ENCODE measurements at places on chromosomes 11 and 22.

- no peak for DNase-seq
These were observed 266.2 kb upstream of the PLET1 start for GRCh38 chr11:112526699-112527416.

GRCh38 chr11:101126551-101127196 lies 2.9 kb downstream of the PGR start:
- DNase-seq = no peak

GRCh38 chr11:70183483-70184176 lies 19.5 kb upstream of the FADD start:
- DNase-seq = no peak

GRCh38 chr11:61545341-61545740 lies 35.5 kb downstream of the SYT7 start:
- no peak for DNase-seq

DNA sequence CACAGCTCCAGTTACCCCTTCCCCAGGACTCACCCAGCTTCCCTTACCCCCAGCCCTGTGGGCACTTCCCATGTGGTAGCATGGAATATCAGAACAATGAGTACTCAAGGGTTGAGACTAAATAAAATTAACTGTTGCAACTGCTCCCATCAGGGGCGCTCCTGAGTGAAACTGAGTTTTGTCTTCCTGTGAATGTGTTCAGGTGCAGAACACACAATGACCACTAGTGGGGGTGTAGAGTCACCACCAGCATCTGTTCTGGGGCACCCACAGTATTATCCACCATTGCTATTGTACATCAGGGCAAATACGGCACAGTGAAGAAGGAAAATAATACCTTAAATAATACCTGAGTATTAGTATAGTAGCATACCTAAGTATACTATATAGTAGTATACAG lies 689.7 kb downstream of the TBC1D22A start:
- DNase-seq = peak; percentile 17

DNA sequence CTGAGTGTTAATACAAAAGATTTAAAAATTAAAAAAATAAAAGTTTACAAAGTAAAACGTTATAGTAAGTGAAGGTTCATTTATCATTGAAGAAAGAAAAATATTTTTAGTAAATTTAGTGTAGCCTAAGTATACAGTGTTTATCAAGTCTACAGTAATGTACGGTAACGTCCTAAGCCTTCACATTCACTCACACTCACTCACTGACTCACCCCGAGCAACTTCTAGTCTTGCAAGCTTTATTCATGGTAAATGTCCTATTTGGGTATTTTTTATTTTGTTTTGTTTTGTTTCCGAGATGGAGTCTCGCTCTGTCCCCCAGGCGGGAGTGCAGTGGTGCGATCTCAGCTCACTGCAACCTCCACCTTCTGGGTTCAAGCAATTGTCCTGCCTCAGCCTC lies 8.8 kb downstream of the CASTOR1 start:
- DNase-seq = no peak

DNA sequence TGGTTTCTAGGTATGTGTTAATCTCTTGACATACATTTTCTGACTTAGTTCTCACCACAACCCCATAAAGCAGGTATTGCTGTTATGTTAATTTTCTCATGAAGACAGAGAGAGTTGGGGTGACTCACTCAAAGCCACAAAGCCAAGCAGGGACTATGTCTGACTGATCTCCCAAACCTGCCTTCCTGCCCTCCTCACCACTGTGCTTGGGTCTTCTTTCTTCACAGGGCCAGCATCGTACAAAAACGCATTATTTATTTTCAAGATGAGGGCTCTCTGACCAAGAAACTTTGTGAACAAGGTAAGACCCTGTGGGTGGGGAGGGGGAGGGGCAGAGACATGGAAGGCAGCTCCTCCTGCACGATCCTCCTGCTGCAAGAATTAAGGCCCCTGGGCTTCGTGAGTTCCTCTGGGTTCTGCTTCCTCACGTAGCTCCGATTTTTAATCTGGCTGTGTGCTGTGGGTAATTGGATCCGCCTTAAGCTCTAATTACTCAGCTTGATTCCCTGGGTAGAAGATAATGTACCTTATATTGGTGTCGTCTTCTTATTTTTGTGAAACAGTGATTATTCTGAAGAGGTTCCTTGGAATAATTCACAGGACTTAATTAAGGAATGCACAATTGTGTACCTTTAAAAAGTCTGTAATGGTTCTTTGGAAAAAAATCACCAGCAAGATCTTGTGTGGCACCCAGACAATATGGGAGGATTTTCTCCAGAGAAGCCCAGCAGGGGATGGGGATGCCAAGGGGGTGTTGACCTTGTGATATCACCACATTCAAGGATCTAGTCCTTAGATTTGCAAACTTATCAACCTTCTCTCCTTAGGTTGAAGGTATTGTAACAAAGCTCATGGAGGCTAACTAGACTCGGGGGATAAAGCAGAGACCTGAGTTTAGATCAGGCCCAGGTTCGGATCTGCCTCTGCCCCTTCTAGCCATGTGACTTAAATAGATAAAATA lies 112.9 kb downstream of the SPON1 start:
- DNase-seq = no peak

DNA sequence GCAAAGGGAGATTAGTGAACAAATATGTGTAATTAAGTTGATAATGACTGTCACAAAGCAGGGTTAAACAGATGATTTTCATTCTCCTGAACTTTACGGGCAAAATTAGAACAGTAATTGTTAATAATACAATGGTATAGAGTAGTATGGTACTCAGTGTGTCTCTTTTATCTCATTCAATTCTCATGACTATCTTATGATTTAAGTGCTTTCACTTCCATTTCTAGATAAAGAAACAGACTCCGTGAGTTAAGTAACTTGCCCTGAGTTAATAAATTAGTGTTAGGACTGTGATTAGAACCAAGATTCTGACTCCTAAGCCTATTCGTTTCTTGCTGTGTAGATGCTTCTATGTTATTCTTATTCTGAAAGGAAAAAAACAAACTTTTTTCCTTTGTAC lies 22.0 kb downstream of the PIH1D2 start:
- DNase-seq = no peak

GRCh38 chr11:125935056-125935455 lies 10.8 kb upstream of the VSIG10L2 start:
- no peak for DNase-seq

DNA sequence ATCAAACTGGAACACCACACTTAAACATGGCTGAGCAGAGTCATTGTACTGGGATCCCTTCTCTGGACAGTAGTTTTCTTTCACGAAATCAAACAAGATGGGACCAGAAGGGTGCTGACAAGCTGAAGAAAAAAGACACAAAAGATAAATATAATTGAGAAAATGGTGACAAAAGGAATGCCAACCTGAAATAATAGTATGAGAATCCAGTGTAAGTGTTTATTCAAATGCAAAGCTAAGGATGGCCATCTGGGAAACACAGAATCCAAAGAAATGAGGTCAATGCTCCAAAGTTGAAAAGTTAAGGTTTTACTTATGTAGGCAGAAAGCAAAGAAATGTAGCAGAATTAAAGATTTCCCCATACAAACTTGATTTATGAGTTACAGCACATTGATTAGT lies 5.3 kb upstream of the OR52E5 start:
- DNase-seq = no peak

DNA sequence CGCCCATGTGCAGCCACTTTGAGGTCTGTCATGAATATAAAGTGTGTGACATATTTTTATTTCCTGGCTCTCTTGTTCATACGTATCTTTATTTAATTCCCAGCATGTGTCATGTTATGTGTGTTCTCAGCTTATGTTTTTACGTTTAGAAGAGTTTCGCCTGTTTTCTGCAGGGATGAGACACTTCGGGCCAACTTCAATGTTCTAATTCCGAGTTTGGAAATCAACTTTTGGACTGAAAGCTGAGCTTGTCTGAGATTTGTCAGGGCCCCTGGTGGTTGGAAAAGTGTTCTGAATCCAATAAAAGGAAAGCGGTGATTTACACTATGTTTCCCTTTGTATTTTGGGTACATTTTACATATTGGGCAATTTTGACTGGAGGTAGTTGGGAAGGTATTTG lies 810.7 kb downstream of the TBC1D22A start:
- DNase-seq = no peak

- DNase-seq = peak; percentile 84
These were observed at the start of gene CYB5R3 for GRCh38 chr22:42649246-42650099. Gene CYB5R3 (minus strand): TSS chr22:42649392. CDS start chr22:42649315, 77 bp downstream.

GRCh38 chr22:33300165-33300564 lies 242.0 kb upstream of the SYN3 start:
- no peak for DNase-seq

GRCh38 chr22:19756288-19757128 lies 4.1 kb upstream of the TBX1 start:
- DNase-seq = peak; percentile 45

- DNase-seq = no peak
These were observed 402.5 kb downstream of the TMEM135 start for GRCh38 chr11:87440076-87440770.

DNA sequence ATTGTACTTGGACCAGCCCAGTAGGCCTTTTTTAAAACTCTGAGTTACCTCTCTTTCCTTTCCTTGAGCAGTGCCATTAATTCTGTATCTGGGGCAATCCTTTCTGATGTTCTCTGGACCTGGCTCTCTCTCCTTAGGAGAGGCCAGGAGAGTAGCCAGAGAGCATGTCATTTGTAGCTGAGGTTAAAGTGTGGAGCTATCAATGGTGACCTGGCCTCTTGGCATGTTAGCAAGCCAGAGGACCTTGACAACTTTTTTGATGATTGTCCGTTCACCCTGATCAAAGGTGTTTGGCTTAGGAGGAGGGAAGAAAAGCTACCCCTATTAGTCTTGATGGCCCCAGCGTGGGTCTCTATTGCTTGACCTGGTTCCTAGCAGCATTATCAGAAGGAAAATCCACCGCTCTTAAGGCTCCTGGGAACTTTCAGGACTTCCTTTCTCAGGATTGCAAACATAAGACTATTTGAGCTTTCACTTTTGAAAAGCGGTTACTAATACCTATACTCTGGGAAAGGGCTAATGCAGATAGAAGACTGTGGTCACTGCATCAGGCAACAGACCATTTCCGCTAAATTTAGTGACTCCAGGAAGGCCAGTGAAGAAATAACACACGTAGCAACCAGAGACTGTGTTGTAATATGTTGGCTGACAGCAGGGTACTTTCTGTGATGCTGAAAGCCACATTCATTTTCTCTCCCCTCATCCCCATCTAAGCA lies 18.2 kb downstream of the LIMK2 start:
- DNase-seq = no peak

DNA sequence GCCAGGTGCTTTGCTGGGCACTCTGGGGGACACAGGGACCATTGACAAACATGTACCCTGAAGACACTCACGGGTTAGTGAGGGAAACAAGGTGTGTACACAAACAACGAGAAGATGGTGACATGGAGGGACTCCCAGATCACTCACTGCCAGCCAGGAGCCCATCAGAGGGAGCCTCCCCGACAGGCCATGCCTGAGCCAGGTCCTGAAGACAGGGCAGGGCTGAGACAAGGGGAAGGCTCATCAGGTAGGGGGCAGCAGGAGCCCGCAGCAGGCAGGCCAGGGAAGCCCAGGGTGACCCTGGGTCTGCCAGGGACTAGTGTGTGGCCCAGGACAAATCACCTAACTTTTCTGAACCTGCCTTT lies 127.9 kb downstream of the BUD13 start:
- no peak for DNase-seq

DNA sequence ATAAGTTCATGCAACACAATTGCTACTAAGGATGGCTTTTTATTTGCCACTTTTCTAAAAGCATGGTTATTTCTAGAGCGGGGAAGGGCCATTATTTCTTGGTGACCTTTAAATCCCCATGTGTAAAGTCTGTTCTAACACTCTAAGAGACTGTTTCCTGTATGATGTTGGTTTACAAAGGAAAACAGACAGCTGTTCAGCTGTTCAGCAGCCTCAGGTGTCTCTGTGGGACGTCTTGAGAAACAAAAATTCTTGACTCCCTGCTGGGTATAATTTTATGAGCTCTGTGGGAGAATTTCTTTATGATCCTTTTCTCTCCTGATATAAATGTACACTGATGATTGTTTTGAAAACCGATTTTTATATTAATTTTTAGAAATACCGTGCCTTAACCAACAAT lies 13.9 kb downstream of the MUC15 start:
- DNase-seq = no peak

GRCh38 chr22:38906052-38906451 lies 34.0 kb upstream of the CBX6 start:
- no peak for DNase-seq

DNA sequence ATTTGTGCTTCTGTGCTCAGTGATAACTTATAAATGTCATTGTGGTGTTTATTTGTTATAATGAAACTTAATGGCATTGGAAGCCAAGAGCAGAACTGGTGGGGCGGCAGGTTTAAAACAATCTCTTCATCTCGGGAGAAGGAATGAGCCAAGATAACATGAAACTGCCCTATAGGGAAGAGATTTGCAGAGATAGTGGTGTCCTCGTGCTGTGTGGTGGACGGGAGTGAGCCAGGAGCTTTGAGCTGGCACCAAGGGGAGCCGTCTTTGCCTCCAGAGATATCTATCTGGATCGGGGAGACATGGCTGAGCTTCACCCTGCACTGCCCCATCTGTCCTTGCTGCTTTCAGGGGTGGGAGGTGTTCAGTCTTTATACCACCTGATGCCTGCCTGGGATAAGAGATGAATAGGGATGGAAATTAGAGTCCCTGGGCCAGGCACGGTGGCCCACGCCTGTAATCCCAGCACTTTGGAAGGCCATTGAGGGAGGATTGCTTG lies 189.6 kb downstream of the ST3GAL4 start:
- DNase-seq = no peak

DNA sequence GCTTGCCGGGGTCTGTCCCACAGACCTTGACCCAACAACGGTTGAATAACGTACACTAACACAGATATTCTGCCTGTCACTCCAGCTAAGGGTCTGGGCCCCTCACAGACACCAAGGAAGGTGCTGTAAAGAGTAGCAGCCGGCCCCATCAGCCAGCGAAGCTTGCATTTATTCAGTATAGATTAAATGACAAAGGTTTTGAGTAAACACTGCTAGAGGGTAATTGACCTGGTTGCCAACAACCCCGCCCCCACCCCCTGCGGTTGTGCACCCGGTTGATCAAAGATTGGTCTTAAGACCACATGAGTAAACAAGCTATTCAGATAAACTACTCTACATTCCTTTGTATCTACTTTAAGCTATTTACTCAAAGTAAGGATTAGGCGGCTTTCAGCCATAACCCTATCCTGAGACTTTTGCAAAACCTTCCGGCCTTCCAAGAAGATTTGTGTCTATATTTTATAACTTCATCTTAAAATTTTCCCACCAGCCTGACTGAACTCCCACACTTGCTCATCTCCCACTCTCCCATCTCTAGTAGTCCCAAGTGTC lies 4.8 kb upstream of the CKAP5 start:
- no peak for DNase-seq

GRCh38 chr11:76944225-76944624 lies 83.5 kb downstream of the ACER3 start:
- no peak for DNase-seq

DNA sequence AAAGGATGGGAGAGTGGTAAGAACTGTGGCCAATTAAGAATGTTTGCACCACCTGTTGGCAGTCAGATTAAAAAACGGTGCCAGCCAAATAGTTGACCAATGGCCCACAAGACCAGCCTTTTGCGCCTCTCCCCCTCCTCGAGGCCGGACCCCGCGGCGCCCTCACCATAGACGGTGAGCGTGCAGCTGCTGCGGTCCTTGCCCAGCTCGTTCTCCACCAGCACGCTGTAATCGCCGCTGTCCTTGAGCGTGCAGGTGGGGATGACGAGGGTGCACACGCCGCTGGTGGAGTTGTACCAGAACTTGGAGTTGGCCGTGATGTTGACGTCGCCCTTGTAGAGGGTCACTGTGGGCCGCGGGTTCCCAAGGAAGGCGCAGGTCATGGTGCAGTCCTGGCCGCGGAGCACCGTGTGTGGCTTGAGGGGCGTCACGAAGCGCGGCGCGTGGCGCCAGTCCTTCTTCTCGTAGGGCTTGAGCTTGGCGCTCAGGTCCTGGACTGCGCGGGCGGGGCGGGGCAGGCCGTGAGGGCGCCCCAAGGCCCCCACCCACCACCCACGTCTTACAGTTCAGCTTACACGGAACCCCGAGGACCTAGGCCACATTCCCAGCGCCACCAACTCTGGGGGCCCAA lies 7.2 kb downstream of the TMEM86A start:
- DNase-seq = no peak

Measured in SK-N-DZ (cell line).